ENCODE measurements at places on chromosomes 3 and 15. TPM values are rescaled to one million over a fixed set of nuclear protein-coding genes. Genes with fewer than 3 reads are reported as not detected.

DNA sequence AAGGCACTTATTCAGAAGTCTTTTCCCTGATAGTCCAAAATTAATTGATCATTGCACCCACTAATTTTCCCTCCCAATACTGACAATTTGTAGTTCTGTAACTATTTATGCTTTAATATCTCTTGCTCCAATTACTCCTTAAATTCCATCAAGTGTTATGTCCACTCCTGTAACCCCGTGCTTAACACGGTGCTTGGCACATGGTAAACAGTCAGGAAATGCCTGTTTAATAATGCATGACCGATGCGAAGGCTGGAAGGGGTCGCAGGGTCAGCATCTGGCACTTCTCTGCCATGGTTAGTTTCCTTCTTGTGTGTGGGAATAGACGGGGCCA lies 553 bp upstream of the SEC22A start:
- peaks cover 8% of the 10 kb centered on the region for H3K4me1 ChIP-seq
- peak overlapping the region; percentile 61 for H3K27ac ChIP-seq
- no peaks in the 10 kb centered on the region for H3K36me3 ChIP-seq
- DNase-seq, result no peak
- peak overlapping the region; percentile 86 for H3K4me3 ChIP-seq
- H3K27me3 ChIP-seq, result no peaks in the 10 kb centered on the region

DNA sequence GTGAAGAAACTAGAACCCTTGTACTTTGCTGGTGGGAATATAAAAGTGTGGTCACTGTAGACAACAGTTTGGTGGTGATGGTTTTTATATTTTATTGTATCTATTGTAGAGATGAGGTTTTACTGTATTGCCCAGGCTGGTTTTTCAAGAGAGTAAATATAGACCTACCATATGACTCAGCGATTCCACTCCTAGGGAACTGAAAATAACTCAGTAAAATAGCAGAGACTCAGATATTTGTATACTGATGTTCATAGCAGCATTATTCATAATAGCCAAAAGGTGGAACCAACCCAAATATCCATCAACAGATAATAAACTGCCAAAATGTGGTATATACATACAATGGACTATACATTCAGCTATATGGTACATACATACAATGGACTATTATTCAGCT lies 68.8 kb upstream of the IL12A start:
- H3K27me3 ChIP-seq, result no peaks in the 10 kb centered on the region
- no peak overlapping the region for H3K27ac ChIP-seq
- no peaks in the 10 kb centered on the region for H3K4me1 ChIP-seq
- H3K36me3 ChIP-seq, result no peaks in the 10 kb centered on the region
- no peak overlapping the region for H3K4me3 ChIP-seq
- DNase-seq, result no peak

DNA sequence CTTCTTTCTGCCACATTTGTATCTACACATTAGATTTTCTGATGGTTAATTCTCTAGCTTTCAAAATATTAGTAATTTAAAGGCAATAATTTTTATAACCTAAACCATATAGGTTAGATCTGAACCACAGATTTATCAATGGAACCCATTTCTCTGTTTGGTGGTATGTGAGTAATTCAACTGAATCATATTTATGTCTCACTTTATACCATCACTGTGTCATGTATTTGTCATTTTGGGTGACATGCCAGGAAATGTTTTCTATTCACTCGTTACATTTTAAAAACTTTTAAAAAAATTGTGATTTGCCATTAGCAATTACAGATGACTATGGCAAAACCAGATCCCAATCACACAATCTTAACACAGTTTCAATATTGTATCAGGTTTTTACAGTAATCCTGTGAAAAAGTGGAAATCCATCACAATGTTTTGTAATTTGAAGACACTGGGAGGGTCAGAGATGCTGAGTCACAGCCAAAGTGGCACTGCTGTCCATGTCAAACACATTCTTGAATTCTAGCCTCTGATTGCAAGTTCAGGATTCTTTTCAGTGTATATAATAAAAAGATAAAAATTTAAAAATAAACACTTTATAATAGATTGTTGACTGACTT lies 356.0 kb upstream of the RBMS3 start:
- H3K27ac ChIP-seq, result no peak overlapping the region
- no peaks in the 10 kb centered on the region for H3K4me1 ChIP-seq
- H3K27me3 ChIP-seq, result no peaks in the 10 kb centered on the region
- no peak overlapping the region for H3K4me3 ChIP-seq

GRCh38 chr3:193049935-193050334 lies 132.3 kb upstream of the MB21D2 start:
- H3K4me1 ChIP-seq, result no peaks in the 10 kb centered on the region
- H3K27ac ChIP-seq, result no peak overlapping the region
- no peak for DNase-seq
- no peak overlapping the region for H3K4me3 ChIP-seq
- no peaks in the 10 kb centered on the region for H3K36me3 ChIP-seq

GRCh38 chr3:194195611-194196010 lies 59.7 kb downstream of the HES1 start:
- no peak overlapping the region for H3K4me3 ChIP-seq
- H3K4me1 ChIP-seq, result no peaks in the 10 kb centered on the region
- H3K27ac ChIP-seq, result no peak overlapping the region
- H3K36me3 ChIP-seq, result no peaks in the 10 kb centered on the region
- DNase-seq, result no peak

DNA sequence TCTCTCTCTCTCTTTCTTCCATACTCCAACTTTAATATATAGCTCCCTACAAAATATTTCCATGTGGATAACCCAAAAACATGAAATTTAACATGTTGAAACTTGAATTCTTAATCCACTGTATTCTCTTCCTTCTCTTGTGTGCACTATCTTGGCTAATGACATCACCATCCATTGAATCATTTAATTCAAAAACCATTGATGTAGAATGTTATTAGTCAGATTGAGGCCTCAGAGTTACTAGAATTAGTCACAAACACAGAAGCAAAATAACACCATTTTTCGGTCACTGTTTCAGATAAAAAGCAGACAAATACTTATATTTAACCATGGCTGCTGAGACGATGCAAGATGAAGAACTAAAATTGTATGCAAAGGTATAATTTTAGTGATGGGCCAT lies 256.9 kb upstream of the LRRC3B start:
- DNase-seq, result no peak
- no peaks in the 10 kb centered on the region for H3K27me3 ChIP-seq
- no peak overlapping the region for H3K4me3 ChIP-seq
- peak overlapping the region; percentile 33 for H3K27ac ChIP-seq
- H3K4me1 ChIP-seq, result peaks cover 6% of the 10 kb centered on the region

- no peaks in the 10 kb centered on the region for H3K27me3 ChIP-seq
- no peak overlapping the region for H3K27ac ChIP-seq
- peak; percentile 66 for DNase-seq
- H3K4me1 ChIP-seq, result peaks cover 6% of the 10 kb centered on the region
- H3K36me3 ChIP-seq, result peaks cover 6% of the 10 kb centered on the region
Measured at GRCh38 chr15:95291898-95292472, 1038.5 kb upstream of the NR2F2 start.

- H3K27ac ChIP-seq, result peak overlapping the region; percentile 71
- H3K27me3 ChIP-seq, result peaks cover 11% of the 10 kb centered on the region
- peak overlapping the region; percentile 77 for H3K4me3 ChIP-seq
- DNase-seq, result peak; percentile 28
- H3K4me1 ChIP-seq, result peaks cover 27% of the 10 kb centered on the region
Measured at GRCh38 chr15:89575656-89576416, 567 bp downstream of the TICRR start.

The NOX5 gene
- total RNA-seq, result 1.4 TPM

DNA sequence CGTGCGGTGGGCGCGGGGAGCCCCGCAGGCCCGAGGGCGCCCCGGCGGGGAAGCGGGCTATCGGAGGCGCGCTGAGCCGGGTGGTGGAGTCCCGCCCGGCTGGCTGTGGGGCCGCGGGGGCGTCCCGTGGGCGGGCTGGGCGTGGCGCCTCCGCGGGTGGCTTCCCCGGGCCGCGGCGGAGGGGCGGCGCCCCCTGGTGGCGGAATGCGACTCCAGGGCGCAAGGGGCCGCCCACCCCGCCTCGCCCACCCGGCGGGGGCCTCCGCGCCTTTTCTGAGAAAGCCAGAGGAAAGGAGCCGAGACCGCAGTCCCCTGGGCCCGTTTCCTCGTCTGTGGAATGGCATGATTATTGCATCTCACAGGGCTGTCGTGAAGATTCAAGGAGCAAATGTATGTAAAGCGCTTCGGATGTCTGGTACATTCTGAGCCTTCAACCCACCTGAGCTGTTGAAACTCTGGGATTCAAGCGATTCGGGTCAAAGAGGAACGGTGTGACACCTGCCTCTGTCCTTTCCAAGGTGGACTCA lies 31.9 kb upstream of the RAB6B start:
- H3K4me3 ChIP-seq, result no peak overlapping the region
- peaks cover 21% of the 10 kb centered on the region for H3K27me3 ChIP-seq
- peaks cover 13% of the 10 kb centered on the region for H3K4me1 ChIP-seq
- DNase-seq, result no peak
- no peaks in the 10 kb centered on the region for H3K36me3 ChIP-seq

The CGNL1 gene
- not detected for total RNA-seq

The GHSR gene
- total RNA-seq, result not detected

DNA sequence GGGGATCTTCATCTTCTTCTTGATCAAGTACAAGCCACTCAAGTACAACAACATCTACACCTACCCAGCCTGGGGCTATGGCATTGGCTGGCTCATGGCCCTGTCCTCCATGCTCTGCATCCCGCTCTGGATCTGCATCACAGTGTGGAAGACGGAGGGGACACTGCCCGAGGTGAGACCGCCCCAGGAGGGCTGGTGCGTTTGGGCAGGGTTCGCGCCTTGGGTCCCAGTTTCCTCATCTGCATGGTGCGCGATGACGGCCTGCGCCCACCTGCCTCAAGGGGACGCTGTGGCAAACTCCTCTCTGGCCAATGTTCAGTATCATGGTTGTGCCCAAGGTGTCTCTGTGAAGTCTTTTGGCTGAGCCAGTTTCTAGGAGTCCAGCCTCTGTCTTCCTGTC lies 57.5 kb upstream of the SLC6A1 start:
- no peak overlapping the region for H3K4me3 ChIP-seq
- H3K27me3 ChIP-seq, result no peaks in the 10 kb centered on the region
- peaks cover 26% of the 10 kb centered on the region for H3K4me1 ChIP-seq
- no peak overlapping the region for H3K27ac ChIP-seq
- no peaks in the 10 kb centered on the region for H3K36me3 ChIP-seq

The LRRC2 gene
- not detected for total RNA-seq

- no peaks in the 10 kb centered on the region for H3K36me3 ChIP-seq
- H3K27me3 ChIP-seq, result no peaks in the 10 kb centered on the region
- H3K27ac ChIP-seq, result no peak overlapping the region
- no peak overlapping the region for H3K4me3 ChIP-seq
Measured at GRCh38 chr3:134623615-134624245, 27.1 kb downstream of the KY start.

GRCh38 chr3:141556034-141556433 lies 69.2 kb downstream of the RASA2 start:
- no peak for DNase-seq
- H3K36me3 ChIP-seq, result peaks cover 5% of the 10 kb centered on the region
- H3K27me3 ChIP-seq, result no peaks in the 10 kb centered on the region

GRCh38 chr3:157043771-157044170 lies 116.2 kb downstream of the CCNL1 start:
- DNase-seq, result no peak
- H3K27me3 ChIP-seq, result no peaks in the 10 kb centered on the region
- no peaks in the 10 kb centered on the region for H3K4me1 ChIP-seq
- H3K4me3 ChIP-seq, result no peak overlapping the region
- H3K27ac ChIP-seq, result no peak overlapping the region
- no peaks in the 10 kb centered on the region for H3K36me3 ChIP-seq

GRCh38 chr15:70308011-70308734 lies 210.5 kb upstream of the TLE3 start:
- H3K4me3 ChIP-seq, result no peak overlapping the region
- H3K36me3 ChIP-seq, result no peaks in the 10 kb centered on the region
- no peak for DNase-seq
- peaks cover 6% of the 10 kb centered on the region for H3K4me1 ChIP-seq
- H3K27ac ChIP-seq, result no peak overlapping the region

The PLSCR4 gene
- total RNA-seq, result 4.4 TPM

Measured in MCF 10A (cell line).